ENCODE measurements at places on chromosomes 2 and 18.

DNA sequence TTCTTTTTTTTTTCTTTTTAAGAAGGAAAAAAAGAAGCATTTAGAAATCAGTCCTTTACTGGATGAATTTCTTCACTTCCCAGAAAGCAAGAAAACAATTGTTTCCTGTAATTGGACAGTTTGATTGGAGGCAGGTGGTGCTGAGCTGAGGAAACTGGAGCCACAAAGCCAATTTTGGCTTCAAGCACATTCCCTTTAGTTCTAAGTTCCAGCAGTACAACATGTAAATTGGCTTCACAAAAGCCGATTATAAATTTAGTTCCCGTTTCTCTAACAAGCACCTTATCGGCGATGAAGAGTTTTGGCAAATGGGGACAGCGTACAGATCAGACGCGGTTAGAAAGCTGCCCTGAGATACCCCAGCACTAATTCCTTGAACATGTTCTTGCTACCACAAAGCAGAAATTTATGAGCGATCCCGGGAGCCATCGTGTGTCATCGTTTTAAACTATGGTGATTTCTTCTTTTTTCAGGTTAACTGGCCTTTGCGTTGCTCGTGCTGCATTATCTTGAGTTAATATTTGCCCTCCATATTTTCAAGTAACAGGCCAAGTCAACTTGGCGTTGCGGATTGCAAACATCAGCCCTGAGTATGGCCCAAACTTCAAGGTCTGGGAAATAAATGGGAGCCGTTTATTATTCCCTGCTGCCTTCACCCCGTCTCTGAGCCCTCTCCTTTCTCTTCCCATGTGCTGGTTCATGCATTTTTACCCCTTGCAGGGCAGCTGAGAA is 190.4 kb upstream of the ID2 start:
- no peak for DNase-seq

- DNase-seq, result peak; percentile 100
Measured at GRCh38 chr2:172253190-172254052, 150.7 kb upstream of the DLX2 start.

GRCh38 chr2:95048825-95049682 is 23.5 kb downstream of the MAL start:
- DNase-seq, result no peak

- no peak for DNase-seq
Measured at GRCh38 chr2:230492107-230492506, 76.1 kb downstream of the SP100 start.

- no peak for DNase-seq
Measured at GRCh38 chr18:48761582-48761981, 189.2 kb downstream of the SMAD7 start.

GRCh38 chr2:223052548-223053483 is 826 bp downstream of the KCNE4 start:
- no peak for DNase-seq

GRCh38 chr2:56331810-56332209 is 148.0 kb downstream of the CCDC85A start:
- no peak for DNase-seq

DNA sequence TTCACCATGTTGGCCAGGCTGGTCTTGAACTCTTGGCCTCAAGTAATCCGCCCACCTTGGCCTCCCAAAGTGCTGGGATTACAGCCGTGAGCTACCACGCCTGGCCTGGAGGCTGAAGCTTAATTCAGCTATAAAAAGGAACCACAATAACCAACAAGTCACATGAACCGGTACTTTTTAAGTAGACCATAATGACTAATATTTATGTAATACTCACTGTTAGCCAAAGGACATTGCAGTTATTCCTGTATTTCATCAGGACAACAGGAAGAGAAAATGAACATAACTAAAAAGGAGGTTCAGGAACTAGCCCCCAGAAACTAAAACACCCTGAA is 49.0 kb upstream of the TMEM87B start:
- DNase-seq, result peak; percentile 10

GRCh38 chr2:112923967-112924338 is 13.0 kb downstream of the IL37 start:
- no peak for DNase-seq

Measured in fibroblast of skin of abdomen (primary cell).